ENCODE measurements at places on chromosomes 7 and 10.

- DNase-seq: no peak
Observed at GRCh38 chr10:32962521-32962920, 4.5 kb upstream of the ITGB1 start.

GRCh38 chr7:135950972-135951371, 26.2 kb downstream of the MTPN start:
- DNase-seq: no peak

DNA sequence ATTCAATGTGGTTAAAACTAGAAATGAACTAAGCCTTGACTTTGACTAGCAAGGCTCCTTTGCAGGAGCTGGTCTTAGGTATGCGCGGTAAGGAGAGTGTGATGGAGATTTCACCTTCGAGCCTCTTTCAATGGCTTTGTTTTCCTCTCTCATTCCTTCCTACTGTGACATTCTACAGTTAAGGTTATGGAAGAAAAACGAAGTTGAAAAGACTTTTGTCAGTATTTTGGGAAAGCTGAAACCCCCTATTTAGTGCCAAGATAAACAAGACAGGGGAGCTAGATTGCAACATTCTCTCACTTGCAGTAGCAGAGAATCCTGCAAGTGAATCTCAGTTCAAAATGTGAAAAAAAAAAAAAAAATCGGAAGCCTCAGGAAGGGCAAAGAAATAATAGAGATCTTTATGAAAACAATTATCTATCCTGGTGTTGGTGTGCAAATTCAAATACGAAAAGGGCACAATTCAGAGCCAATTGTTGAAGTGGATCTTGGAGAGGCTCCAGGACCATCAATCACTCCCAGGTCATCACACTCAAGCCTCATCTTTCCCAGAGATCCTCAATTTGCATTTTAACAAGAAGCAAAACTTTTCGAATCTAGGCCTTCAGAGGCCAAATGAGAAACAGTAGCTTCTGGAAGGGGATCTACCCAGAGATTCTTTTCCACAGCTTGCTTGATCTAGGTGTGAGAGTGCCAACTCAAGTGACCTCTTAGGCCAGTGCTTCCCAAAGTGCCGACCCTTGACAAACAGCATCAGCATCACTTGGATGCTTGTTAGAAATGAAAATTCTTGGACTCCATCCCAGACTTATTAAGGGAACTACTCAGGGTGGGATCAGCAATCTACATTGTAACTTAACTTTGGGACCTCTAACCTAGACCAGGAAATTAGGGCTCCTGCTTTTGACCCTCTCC, 163.8 kb downstream of the INHBA start:
- DNase-seq: no peak

GRCh38 chr10:76649723-76650127, 987.9 kb downstream of the KCNMA1 start:
- no peak for DNase-seq

DNA sequence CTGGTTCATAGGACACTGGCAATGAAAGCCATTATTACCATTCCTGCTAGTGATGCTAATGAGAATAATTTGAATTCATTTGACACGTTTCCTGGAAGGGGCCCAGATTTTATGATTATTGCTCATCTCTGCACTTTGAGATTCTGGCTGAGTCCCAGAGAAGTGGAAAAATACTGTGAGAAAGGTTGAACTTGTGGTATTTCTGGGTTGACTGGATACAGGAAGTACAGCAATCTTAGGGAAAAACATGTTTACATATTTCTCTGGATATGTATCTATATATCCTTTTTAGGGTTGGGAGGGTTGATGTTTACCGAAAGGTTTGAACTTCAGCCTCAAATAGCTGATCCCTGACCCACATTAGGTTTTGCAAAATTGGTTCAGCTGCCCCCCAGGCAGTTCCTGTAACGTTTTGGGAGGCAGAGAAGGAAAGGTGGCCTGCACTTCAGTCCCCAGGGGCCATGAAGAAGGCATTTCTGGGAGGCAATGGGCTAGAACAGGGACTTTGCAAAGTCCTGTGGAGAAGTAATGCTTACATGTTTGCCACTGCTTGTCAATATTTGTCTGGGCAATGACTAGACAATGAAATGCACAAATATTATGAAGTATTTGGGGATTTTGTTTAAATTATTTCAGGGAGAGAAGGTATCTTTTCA, 253.7 kb upstream of the PITRM1 start:
- DNase-seq: no peak

GRCh38 chr7:31603046-31603445, 84.0 kb upstream of the PPP1R17 start:
- DNase-seq: no peak

GRCh38 chr7:3214090-3214413, 87.0 kb upstream of the SDK1 start:
- DNase-seq: no peak

GRCh38 chr10:46268076-46268881, 18.5 kb upstream of the ANTXRL start:
- DNase-seq: no peak

DNA sequence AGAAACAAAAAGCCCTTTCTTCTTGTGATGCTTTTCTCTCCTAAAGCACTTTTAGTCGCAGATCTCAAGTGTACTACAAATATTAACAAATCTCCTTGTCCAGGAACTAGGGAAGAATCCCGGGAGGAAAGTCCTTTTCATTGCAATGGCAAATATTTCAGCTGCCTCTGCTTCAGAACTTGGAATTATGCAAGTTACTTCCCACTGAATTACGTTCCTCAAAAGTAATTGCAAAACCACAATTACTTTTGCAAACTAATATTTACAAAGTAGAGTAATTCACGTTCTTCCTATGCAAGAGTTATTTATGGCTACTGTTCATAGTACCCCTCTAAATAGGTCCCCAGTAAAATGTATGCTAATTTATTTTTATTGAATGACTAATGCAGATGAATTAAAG, 14.5 kb downstream of the PRKCQ start:
- no peak for DNase-seq

DNA sequence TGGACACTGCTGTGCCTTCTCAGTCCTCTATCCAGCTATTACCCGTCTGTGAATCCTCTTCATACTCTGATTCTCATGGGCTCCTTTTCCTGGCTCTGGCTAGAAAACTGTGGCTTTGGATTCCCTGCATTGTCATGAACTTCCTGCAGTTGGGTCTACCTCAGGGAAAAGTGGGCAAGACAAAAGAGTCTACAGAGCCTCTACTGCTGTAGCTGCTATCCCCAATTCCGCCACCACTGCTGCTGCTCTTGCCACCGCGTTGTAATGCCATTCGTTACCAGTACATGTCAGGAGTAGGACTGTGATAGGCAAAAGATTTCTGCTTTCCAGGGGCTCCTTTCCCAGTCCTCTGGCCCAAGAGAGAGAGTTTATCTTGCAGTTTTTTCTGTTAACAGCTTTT, 23.9 kb upstream of the PPP1R17 start:
- no peak for DNase-seq

DNA sequence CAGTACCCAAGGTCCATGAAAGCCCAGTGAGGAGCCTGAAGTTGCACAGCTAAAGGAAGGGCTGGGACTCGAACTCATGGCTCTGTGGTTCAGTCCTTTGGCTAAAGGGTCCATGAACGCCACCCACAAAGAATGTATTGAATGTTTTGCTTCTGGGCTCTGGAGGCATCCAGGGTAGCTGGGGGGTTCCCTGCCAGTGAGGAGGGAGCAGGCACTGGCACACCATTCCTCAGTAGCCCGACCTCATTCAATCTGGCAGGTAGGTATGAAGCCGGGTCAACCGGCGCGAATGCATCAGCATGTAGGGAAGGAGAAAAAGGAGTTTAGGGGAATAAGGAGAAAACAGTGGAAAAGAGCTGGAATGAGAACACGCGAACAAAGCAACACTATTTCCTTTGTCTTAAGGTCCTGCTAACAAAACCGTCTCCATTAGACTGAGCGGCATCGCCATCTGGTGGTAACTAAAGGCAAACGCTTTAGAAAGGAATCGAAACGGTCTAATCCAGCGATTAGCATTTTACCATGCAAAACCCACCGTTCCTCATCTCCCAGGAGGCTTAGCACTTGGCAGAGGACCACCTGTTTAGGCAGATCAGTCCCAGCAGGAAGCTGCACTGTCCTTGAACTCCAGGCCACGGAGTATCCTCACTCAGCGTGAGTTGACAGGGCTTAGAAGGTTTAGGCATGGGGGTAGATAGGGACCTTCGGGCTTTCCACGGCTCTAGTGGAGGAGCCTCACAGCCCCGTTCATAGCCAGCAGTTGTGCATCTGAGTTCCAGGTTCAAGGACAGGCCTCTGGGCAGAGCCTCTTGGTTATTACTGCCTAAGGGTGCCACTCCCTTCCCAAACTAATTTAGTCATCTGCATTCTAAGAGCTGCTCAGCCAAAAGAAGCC, 122.8 kb downstream of the UBE2H start:
- DNase-seq: no peak

DNA sequence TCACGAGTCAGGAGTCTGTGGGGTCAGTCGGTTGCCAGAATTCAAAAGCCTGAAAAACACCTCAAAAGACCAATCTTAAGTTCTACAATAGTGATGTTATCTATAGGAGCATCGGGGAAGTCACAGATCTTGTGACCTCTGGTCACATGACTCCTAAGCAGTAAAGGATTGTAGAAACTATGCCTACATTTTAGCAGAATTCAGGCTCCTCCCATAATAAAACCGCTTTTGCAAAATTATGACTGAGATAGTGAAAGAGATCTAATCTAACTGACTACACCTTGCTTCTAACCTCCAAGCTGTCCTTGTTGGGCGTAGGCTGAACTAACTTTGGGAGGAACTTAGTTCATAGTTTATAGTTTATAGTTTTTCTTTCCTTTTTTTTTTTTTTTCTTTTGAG, 16.6 kb downstream of the SSMEM1 start:
- DNase-seq: no peak

DNA sequence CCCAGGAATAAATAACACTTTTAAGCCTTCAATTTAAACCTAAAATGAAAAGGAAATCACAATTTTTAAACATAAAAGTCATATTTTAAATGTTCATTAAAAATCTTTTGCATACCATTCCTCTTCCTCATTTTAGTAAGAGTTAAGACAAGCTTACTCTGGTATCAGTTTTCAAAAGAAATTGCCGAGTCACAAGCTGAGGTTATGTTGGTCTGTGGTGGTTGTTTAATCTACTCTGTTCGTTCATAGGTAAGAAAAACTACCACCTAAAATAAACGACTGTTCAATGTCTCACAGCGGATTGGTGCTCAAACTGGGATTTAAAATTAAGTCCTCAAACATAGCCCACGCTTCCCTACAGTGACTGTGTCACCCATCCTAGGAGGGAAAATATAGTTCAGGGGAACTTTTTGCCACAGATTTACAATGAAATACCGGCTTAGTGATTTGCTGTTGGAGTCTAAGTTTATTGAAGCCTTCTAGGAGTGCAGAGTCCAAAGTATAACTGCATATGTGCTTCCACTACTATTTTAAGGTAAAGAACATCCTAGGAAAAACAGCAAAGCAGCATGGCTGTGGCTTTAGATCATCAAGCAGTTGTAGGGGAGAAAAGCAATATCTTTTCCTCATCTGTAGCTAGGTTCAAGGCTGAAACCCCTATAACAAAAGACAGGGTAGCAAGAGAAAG, 61.1 kb downstream of the GNAT3 start:
- no peak for DNase-seq

DNA sequence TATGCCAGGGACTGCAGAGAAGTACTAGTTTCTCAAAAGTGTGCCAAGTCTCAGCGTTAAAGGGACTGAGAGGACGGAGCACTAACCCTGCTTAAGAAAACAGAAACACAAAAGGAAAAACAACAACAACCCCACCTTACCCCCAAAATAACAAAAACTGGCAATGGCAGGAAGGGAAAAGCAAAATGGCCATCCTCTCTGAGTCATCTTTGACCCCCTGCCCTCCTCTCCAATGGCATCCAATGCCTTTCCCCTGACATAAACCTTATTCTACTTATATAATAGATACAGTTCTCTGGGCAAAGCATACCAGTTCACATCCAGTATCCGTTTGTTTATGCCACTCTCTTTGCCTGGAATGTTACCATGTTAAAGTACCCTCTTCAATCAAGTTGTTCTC, 1.6 kb downstream of the POLR1F start:
- no peak for DNase-seq

GRCh38 chr7:105003275-105003674, 10.7 kb upstream of the KMT2E start:
- DNase-seq: no peak

DNA sequence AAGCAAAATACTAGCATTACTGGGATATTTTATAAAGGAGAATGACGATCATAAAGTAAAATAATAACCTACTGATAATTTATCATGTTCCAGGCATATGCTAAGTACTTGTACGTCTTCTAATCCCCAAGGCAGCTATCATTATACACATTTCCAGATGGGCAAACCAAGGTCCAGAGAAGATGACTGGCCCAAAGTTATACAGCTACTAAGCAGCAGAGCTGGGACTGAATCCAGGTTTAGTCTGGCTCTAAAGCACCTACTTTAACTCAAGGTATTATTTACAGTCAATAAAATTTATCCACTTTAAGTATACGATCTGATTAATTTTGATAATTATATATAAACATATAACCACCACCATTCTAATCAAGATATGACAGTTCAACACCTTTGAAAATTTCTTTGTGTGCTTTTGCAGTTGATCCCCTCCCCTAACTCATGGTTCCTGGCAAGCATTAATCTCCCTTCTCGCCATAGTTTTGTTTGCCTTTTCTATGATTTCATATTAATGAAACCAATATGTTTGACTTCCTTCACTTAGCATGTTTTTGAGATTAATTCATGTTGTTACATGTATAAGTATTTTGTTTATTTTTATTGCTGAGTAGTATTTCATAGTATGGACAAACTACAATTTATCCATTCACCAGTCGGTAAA, 126.7 kb downstream of the CPEB3 start:
- no peak for DNase-seq

- no peak for DNase-seq
Observed at GRCh38 chr7:100539436-100540006, 518 bp downstream of the AGFG2 start.

DNA sequence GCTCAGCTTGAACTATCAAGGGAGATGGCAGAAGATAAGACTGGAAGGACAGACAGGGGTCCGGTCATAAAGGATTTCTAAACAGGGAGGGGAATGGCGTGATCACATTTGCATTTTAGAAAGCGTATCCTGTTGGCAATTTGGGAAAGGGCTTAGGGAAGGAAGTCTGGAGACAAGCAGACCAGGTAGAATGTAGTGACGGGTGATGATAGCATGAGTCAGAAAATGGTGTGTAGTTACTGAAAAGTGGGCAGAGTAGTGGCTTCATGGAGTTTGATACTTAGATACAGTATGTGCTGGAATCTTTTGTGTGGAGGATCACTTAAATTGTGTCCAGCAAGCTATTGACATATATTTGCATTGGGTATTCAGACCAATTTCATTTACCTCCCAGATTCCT, 61.2 kb downstream of the LRGUK start:
- no peak for DNase-seq

GRCh38 chr10:94366382-94366781, 3.6 kb upstream of the NOC3L start:
- no peak for DNase-seq

DNA sequence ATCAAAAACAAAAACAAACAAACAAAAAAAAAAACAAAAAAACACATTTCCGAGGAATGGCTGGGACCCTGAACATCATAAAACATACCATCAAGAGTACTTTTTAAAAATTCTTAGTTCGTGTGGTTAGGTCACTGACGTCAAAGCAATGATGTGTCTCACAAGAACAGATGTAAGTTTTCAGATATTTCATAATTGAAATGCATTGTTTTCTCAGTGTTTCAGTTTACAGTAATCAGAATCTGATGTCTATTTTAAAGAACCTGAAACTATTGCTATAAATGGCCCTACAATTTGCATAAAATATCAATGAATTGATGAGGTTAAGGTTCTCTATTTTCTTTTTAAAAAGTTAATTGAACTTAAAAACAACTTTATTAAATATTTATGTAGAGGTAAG, 103.7 kb upstream of the HGF start:
- no peak for DNase-seq

GRCh38 chr7:135259702-135260101, 26.1 kb downstream of the STRA8 start:
- DNase-seq: no peak
